ENCODE measurements at places on chromosomes 12 and 14.

GRCh38 chr14:77965919-77966435 lies 166.1 kb downstream of the ADCK1 start:
- peak; percentile 70 for DNase-seq

GRCh38 chr12:62288328-62288727 lies 28.1 kb downstream of the USP15 start:
- no peak for DNase-seq

- no peak for DNase-seq
These were observed 324.3 kb downstream of the CACNA1C start for GRCh38 chr12:2376908-2377657.

- no peak for DNase-seq
These were observed 49.9 kb downstream of the IFNG start for GRCh38 chr12:68109444-68110217.

DNA sequence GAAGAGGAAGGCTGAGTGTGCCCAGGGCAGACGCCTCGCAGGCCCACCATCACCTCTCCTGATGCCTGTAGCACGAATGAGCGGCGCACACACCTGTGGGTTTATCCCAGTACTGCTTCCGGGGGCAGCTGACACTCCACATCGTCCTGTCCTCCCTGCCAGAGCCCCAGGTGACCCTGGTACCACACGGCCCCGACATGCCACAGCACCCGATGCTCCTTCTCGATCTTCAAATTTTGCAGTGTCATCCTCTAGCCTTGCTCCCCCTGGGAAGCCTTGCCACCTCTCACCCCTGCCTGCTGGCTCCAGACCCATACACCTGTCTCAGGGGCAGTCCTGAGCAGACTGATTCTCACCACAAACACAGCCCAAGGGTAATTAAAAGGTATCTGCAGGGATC lies 40.6 kb downstream of the ANO2 start:
- DNase-seq: no peak

DNA sequence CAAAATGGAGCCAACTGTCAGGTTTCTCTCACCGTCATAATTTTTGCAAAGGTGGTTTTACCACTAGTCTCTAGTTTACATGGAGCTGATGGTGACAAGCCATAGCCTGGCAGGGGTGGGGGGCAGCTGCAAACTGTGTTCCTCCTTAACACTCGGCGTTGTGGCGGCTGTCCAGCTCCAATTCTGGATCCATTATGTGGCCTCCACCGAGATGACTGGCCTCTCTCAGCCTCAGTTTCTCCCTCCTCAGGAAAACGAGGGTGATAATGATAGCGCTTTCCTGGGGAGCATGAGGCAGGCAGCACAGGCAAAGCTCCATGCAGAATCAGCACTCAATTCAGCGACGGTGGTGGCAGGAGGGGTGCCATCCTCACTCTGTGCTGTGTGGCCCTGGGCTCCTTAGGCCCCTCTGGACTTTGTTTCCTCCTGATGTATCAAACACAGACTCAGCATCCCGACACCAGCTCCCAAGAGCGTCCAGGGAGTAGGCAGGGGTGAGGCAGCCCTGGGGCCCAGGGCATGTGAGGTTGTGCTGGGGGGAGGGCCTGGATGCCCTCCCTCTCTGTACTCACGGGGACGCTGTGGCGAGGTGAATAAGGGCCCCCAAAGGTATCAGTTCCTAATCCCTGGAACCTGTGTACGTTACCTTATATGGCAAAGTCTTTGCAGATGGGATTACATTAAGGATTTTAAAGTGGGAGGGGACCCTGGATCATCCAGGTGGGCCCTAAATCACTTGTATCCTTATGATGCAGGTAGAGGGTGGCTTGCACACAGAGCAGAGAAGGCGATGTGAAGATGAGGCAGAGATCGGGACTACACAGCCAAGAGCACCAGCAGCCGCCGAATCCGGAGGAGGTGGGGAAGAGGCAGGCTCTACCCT lies 46.8 kb upstream of the EIF5 start:
- no peak for DNase-seq

- peak; percentile 25 for DNase-seq
These were observed 112.0 kb downstream of the SLC15A5 start for GRCh38 chr12:16165506-16165905.

DNA sequence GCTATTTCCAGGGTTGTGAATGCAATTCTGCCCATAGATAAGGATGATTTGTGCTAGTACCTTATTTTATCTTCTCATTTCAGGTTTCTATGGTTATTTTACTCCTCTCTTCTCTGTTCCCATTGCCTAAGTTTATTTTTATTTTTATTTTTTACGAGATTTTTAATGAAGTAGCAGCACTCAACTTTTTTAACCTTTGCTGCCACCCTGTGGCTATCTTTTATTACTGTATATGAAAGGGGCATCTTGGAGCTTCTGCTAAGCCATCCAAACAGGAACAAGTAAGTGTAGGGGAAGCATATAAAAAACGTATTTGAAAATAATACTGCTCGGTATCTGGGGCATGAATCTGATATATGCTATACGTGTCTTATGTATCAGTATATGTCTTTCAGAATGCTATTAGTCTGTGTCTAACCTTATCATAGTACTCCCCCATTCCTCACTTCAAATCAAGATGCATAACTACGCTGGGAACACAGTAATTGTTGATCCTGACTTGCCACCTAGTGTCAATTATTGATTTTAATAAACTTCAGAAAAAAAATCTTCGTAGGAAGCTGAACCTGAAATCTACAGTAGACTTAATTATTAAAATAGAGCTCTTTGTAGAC lies 60.3 kb downstream of the KLRG1 start:
- DNase-seq: peak; percentile 15

DNA sequence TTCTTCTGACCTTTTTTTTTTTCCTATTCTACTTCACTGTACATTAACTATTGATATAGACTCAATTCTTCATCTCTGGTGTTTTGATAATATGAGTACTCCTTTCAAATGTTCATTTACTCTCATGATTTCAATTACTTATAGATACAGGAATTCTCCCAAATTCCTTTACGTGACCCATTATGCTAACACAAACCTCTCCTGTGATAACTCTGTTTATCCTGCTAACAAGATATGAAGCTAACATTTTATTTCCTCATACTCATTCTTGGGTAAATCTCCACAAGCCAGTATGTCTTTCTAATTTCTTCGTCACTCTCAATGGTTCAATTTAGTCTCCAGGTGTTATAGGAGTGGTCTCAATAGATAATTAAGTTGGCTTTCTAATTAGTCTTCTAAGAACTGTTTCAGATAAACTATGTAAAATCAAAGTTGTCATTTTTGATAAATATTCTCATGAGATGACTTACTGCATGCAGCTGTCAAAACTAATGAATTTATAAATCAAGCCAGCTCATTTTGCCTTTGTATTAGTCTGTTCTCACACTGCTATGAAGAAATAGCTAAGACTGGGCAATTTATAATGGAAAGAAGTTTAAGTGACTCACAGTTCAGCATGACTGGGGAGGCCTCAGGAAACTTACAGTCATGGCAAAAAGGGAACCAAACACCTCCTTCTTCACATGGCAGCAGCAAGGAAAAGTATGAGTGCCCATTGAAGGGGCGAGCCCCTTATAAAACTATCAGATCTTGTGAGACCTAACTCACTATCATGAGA lies 130.6 kb upstream of the MYF6 start:
- no peak for DNase-seq

GRCh38 chr12:29743077-29743476 lies 40.7 kb downstream of the TMTC1 start:
- no peak for DNase-seq

DNA sequence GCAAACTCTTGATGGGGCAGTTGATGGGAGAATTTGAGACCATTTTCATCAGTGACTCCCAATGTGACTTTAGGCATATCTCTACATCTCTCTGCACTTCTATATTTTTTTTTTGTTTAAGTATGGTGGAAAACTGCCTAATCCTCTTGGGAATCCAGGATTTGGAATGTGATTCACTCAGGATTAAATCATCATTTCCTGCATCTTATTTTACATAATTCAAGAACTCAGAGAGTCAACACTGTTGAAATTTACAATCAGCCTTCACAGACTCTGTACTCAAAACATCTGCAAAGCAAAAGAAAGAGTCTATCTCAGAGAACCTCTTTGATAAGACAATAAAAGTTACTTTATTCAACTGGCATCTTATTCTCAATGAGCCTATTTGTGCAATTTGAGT lies 260.7 kb upstream of the NOS1 start:
- DNase-seq: no peak

- no peak for DNase-seq
These were observed 52.6 kb downstream of the DIP2B start for GRCh38 chr12:50557421-50557820.

GRCh38 chr12:54891717-54892478 lies 37.6 kb downstream of the MUCL1 start:
- no peak for DNase-seq

- no peak for DNase-seq
These were observed 37.7 kb downstream of the TRAFD1 start for GRCh38 chr12:112163056-112163455.

- peak; percentile 57 for DNase-seq
These were observed 1.4 kb downstream of the HMGA2 start for GRCh38 chr12:65825507-65826352.

GRCh38 chr12:56020423-56021184 lies at the start of gene IKZF4:
IKZF4 (plus strand) TSS chr12:56021043; CDS start chr12:56021494, 451 bp downstream.
- peak; percentile 84 for DNase-seq

GRCh38 chr12:123030686-123031085 lies 50.2 kb downstream of the ARL6IP4 start:
- DNase-seq: no peak

- DNase-seq: no peak
These were observed 87.1 kb downstream of the FZD10 start for GRCh38 chr12:130249376-130249775.

DNA sequence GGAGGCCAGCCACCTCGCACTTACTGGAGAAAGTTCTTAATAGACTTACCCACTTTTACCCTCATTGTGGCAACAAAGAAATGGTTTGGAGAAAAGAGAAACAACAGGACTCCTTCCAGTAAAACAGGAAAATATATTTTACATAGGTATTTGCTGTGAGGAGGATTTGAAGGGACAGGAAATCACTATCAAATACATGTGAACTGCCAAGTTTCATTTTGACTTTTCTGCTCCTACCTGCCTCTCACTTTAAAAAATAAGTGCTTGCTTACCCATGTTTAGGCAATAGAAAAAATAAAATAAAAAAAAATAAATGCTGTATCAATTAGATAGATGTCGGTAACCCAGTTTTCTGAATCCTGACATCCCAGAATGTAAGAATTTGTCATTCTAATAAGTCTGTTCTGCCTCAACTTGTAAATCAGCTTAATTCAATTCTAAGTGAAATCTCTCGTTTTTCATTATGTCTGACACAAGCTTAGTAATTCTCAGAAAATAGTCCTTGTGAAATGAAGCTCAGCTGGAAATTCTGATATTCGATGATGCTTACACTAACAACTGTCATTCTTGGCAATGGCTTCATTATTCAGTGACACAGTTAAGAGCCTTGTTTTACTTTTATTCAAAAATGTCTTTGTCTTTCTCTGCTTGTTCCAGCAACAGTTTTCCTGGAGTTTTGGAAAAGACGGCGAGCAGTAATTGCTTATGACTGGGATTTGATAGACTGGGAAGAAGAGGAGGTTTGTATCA lies 131.3 kb downstream of the SLC5A8 start:
- DNase-seq: no peak

- peak; percentile 19 for DNase-seq
These were observed 87.4 kb downstream of the OTOGL start for GRCh38 chr12:80186727-80187217.

DNA sequence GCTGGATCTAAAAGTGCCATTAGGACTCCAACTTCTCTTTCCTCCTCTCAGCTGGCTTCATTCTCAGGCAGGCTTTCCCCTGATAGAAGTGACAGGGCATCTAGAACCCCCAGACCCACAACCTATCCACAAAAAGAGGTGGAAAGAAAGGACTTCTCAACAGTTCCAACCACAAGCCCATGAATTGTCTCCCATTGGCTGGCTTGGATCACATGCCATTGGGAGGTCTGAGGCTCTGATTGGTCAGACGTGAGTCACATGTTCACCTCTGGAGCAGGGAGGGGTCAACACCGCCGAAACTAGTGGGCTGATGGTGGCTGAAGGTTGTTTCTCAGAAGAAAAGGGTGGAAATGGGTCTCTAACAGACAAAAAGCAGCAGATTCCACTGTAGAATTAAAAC lies 47.2 kb downstream of the DRAM1 start:
- no peak for DNase-seq

GRCh38 chr12:77941401-77941800 lies 110.7 kb downstream of the NAV3 start:
- no peak for DNase-seq

DNA sequence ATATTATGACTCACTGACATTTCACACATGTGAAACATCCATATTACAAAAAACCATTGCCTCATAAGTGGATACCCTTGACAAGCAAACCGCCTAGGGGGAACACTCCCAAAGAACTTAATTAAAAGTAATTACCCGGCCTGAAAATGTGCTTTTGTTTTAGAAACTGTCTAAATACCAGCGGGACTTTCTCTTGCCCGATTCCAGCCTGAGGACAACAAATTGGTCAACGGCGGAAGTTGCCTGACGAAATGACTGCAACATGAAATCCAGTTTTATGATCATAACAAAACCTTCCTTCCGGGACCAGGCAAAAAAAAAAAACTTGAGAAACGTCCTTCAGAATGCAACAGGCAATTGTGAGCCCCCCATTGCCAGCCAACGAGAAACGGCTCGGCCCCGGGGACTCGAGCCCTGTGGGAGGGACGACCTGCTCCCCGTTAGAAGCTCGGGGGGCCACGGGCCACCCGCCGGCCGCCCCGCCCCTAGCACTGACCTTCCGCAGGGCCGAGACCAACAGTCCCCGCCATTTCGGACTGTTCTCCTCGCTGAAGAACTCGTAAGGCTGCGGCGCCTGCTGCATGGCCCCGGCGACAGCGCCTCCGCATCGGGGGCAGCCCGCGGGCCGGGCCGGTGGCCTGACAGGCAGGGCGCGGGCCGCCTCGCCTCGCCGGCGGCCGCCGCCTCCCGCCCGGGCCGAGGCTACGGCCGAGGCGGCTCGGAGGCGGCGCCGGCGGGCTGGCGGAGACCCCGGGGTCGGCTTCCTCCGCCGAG lies 490 bp downstream of the SOS2 start:
- DNase-seq: peak; percentile 63

DNA sequence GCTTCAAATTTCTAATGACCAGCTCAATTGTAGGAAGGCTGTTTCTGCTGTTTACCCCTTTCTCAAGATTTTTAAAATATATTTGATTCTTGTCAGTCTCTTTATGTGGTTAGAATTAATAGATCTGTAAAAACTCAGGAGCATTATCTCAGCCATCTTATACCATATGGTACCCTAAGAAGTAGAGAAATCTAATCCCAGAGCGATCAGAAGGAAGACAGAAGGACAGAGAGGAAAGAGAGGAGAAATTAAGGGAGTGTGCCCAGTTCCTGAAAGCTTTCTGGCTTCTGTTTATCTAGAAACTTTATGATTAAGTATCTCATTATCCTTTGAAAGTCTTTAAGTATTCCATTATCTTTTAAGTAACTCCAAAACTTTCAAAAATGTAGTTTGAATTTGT lies 152.1 kb upstream of the NAV3 start:
- DNase-seq: no peak

Measured in nephron progenitor cell (in vitro differentiated cells).